ENCODE measurements at places on chromosomes 12 and 14. TPM values are rescaled to one million over a fixed set of nuclear protein-coding genes. Genes with fewer than 3 reads are reported as not detected.

NEUROD4 gene
- total RNA-seq: not detected

NGB gene
- not detected for total RNA-seq

GDF11 gene
- 18.4 TPM for total RNA-seq

CACNB3 gene
- total RNA-seq: 41.6 TPM

SLC35F4 gene
- total RNA-seq: not detected

RNASE3 gene
- total RNA-seq: not detected

MORN3 gene
- total RNA-seq: 0.33 TPM

ARHGDIB gene
- 4.7 TPM for total RNA-seq

RFX4 gene
- not detected for total RNA-seq

KLRC1 gene
- 0.15 TPM for total RNA-seq

SLC10A1 gene
- not detected for total RNA-seq

TRAF3 gene
- 30.8 TPM for total RNA-seq

CFAP251 gene
- total RNA-seq: 4.8 TPM

ADAMTS20 gene
- not detected for total RNA-seq

LGR5 gene
- total RNA-seq: not detected

WIF1 gene
- total RNA-seq: 0.15 TPM

SIX6 gene
- total RNA-seq: not detected

ZFHX2 gene
- 0.66 TPM for total RNA-seq

ADAM20 gene
- 1.9 TPM for total RNA-seq

RPS6KL1 gene
- 1.0 TPM for total RNA-seq

DNM1L gene
- 78.5 TPM for total RNA-seq

OR6C4 gene
- total RNA-seq: not detected

CD4 gene
- total RNA-seq: 0.15 TPM

CNOT2 gene
- total RNA-seq: 166 TPM

SOAT2 gene
- not detected for total RNA-seq

SSTR1 gene
- 1.2 TPM for total RNA-seq

ACSM4 gene
- not detected for total RNA-seq

CIT gene
- 12.9 TPM for total RNA-seq

CLEC4E gene
- not detected for total RNA-seq

Measured in smooth muscle cell of trachea (primary cell).